ENCODE measurements at places on chromosomes 7 and 10.

GRCh38 chr7:26319636-26320035, 28.0 kb downstream of the SNX10 start:
- DNase-seq = no peak

DNA sequence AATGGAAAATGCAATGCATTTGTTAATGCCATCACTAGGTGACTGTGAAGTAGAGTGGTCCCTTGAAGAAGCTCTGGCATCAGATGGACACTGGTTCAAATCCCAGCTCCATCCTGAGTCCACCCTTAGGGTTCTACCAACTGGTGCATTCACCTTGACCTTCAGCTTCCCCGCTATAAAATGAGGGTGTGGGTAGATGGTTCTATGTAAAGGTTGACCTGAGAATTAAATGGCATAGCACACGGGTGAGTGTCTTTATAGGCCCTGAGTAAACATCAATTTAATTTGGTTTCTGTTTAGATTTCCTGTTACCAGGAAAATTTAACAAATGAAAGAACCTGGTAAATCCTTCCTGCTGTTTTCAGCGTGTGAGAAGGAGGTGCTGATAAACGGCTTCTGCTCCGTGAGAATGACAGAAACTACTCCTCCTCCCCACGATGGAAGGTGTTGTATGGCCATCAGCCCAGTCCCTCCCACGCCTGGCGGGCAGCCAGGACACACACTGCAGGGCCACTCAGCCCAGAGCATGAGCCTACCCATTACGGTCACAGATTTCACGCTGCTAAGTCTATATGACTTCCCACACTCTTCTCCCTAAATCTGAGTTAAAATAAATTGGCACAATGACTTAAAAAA, 210.1 kb downstream of the TNS3 start:
- no peak for DNase-seq

DNA sequence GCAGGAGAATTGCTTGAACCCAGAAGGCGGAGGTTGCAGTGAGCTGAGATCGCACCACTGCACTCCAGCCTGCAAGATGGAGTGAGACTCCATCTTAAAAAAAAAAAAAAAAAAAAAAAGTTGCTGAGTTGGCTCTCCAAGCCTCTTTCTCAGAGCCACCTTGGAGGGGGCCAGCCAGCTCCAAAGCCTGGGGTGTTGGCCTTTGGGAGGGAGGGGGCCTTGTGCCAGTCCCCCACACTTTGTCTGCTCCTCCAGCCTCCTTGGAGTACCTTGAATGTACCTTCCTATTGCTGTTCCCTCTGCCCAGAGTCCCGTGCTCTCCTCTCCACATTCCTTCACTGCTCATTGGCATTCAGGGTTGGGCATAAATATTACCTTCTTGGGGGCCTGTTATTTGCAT, 62.4 kb downstream of the GRK5 start:
- no peak for DNase-seq

DNA sequence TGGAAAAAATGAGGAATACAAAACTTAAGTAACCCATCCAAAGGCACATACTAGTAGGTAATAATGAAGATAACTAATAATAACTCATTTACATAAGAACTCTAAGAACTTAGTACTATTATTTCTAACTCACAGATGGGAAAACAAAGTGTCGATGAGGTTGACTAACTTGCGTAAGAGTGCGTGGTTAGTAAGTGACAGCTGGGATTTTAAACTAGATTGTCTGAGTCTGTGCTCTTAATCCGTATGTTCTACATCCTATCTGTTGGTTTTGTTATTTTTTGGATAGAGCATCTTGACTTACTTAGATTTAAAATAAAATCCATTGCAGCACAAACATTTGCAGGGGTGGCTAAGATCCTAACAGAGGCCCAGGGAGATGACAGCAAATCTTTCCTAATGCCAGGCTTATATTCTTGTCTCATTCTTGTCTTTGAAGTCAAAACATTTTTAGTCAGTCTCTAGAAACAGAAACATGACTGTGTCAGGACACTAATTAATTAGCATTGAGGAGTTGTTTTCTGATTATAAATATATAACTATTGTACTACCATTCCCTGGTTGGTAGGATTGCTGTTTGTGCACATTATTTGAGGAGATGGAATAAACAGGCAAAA, 11.7 kb downstream of the RPA3 start:
- no peak for DNase-seq

DNA sequence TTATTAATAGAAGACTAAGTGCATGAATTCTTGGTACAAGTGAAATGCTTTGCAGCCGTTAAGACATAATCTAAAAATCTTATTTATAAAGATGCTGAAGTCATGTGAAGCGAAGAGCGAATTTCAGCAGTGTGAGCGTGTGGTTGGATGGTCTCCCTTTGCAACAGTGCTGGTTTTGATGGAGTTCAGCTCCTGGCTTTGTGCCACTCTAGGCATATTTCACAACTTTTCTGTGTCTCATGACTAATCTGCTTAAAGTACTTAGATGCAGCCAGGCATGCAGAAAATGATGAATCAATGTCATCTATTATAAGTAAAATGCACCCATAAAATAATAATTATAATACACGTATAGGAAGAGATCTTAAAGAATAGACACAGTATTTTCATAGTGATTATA, 107.2 kb upstream of the TCERG1L start:
- DNase-seq = no peak

- no peak for DNase-seq
Observed at GRCh38 chr10:90447831-90448230, 410.0 kb downstream of the HTR7 start.

DNA sequence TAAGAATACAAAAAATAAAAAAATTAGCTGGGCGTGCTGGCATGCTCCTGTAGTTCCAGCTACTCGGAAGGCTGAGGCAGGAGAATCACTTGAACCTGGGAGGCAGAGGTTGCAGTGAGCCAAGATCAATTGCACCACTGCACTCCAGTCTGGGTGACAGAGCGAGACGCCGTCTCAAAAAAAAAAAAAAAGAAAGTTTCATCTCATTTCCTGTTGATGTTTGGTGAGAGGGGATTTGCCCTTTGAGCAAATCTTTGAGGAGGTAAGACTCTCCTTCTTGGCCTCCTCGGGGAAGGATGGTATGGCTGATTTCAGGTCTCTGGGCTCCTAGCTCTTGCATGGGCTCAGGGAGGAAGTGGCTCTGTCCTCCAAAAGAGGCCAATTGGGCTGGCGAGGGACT, 3.6 kb upstream of the GRID2IP start:
- DNase-seq = no peak

Measured in stimulated activated CD8-positive, alpha-beta memory T cell treated with anti-CD3 and anti-CD28 coated beads, Interleukin-15, amount 100 ng/mL, for 4 hours (primary cell).